ENCODE measurements at places on chromosomes 12 and 14.

GRCh38 chr14:79328863-79329262, 882.4 kb downstream of the DIO2 start:
- DNase-seq: no peak

DNA sequence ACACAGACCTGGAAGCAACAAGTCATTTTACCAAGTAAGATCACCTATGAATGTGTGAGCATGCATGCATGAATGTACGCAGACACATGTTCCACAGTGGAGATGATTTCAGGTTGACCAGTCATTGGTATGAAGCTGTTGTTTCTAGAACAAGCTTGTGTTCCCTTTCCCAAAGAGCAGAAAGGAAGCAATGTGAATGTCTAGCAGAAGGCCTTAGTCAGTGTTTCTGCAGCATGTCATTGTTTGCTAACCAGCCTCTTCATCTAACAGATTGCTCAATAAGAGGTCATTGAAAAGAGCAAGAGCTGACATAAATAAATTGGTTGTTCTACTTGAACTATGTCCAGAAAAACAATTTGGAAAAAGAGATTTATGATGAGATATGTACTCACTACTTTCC, 191.4 kb downstream of the PLCZ1 start:
- no peak for DNase-seq

DNA sequence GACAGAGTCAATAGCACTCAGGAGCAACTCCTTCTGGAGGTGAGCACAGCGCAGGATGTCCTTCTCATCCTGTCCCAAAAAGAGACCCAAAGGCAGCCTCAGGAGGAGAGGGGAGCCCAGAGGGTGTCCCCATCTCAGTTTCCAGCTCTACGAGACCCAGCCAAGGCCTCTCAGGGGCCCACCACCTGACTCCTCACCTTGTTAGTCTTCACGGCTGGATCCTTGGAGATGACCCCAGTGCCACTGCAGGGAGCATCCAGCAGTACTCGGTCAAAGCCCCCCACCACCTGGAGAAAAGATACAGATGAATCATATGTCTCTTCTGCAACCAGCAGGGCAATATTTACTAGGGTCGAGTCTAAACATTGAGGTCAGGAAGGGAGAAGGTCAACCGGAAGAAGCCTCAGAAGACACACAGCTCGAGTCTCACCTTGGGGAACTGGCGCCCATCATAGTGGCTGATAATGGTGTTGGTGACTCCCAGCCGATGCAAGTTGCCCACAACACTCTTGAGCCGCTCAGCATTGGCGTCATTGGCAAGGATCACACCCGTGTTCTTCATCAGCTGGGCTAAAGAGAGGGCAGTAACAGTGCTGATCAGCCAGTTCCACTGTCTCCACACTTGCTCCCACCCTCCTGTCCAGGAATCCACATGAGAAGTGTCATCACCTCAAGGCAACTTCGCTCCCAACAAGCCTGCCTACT, 4.8 kb upstream of the IFFO1 start:
- no peak for DNase-seq

- no peak for DNase-seq
These were observed 14.0 kb upstream of the C1S start for GRCh38 chr12:7046383-7047105.

DNA sequence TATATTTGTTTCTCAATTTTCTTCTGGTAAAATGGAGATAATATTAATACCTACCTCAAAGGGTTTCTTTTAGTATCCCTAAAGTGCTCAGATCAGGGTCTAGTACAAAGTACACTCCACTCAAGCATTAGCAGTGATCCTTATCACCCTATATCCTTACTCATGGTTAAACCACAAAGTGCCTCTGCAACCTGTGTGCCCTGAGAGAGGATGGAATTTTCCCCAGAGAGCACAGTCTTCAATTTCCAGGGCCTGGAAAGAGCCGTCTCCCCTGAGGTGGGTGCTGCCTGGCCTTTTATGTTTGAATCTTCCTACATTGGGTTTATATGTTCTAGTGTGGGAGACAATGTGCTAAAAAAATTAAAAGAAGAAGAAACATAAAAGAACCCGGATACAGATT, 183.1 kb upstream of the FBXO33 start:
- DNase-seq: no peak

Data from stimulated activated CD4-positive, alpha-beta T cell treated with anti-CD3 and anti-CD28 coated beads, TNF-alpha, amount 100 ng/mL, for 1 hour (primary cell).